BJ (cell line): ENCODE measurements at places on chromosomes 1 and 21.

- DNase-seq = no peak
These were observed 163.2 kb downstream of the RRAGC start for GRCh38 chr1:38696371-38696770.

DNA sequence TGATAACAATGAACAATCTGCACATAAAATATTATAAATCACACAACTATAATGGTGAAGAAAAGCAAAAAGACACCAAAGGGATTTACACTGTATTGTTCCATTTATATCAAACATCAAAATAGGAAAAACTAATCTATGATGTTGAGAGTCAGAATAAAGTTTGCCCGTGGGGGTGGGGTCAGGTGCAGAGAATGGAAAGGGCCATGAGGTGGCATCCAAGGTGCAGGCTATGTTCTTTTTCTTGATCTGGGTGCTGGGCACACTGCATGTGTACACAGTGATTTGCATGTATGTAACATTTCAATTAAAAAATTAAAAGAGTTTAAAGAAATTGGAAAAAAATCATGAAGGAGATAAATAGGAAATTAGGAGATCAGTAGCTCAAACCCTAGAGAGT, 127.3 kb downstream of the DSCAM start:
- DNase-seq = no peak

- no peak for DNase-seq
These were observed 89.3 kb upstream of the AKT3 start for GRCh38 chr1:243939167-243939848.

DNA sequence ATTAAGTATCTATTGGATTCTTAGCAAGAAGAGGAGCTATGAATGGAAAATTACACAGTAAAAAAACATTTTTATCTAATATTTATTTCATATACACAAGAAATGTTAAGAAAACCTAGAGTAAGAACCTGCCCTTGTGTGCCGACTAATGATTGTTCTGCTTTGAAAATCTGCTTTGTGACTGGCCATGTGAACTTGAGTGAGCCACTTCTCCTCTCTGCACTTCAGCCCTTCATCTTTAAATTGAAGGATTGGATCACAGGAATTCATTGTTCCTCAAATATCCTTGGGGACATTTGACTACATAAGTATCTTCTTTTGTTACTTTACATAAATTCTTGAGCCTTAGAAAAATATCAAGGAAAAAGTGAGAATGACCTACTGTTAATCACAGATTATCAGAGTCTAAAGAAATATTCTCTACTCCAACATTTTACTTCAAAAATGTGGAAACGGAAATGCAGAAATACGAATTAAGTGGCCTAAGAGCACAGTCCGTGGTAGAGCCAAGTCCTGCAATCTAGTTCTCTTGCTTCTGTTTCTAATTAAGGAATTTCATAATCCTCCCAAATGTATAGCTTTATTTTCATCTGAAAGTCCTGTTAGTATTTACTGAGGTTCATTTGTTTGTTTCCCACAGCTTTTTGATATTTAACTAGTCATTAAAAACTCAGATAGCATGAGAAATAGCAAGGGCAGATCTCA, 46.3 kb upstream of the SAMSN1 start:
- DNase-seq = no peak

DNA sequence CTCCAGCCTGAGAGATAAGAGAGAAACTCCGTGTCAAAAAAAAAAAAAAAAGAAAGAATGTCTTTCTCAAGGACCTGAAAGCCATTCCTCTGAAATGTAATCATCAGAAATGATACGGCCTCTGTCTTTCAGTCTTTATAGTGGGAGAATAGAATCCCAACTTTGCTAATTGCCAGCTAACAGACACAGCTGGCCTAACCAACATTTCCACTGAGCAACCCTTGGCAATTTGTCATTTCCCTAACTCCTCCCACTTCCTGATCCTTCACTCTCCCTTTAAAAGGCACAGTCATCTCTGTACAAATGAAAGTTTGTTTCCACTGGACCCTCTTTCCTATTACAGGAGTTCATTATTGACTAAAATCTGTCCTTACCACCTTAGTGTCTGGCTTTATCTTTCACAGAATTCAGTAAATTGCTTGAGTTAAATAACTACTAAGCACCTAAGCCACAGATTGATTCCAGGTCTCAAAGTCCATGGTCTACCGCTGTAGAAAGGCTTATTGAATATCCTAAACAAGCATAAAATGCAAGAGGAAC, 4.3 kb upstream of the CBR1 start:
- DNase-seq = no peak
